Activated T-helper 17 cell treated with anti-CD3 and anti-CD28 coated beads, Interleukin-2, amount 50 U/mL, for 72 hours (primary cell): ENCODE measurements at places on chromosomes 4 and X.

- no peak for ATAC-seq
These were observed 179.5 kb upstream of the GATB start for GRCh38 chr4:151940291-151940690.

GRCh38 chr4:142098900-142099545 is 462.6 kb downstream of the IL15 start:
- ATAC-seq: no peak

DNA sequence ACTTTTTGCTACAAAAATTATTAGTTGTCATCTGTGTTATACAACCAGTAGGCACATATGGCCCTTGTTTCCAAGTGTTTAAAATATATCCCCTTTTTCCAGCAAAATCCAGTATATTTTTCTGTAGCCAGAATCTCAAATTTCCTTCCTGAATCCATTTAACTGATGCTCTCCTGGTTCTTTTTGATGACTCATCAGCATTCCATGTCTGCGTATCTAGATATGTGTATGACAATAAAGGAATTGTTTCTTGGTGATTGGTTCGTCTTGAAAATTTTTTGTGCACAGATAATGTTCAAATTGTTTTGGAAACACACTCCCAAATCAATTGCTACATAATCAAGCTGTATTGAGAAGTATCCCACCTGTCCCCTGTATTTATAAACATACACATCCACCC is 98.3 kb downstream of the ITM2A start:
- ATAC-seq: no peak

GRCh38 chr4:180925805-180926204 is 1317.4 kb upstream of the TENM3 start:
- ATAC-seq: no peak

GRCh38 chrX:1899841-1900240 is 285.0 kb downstream of the ASMT start:
- ATAC-seq: no peak

GRCh38 chr4:23887173-23887572 is 2.7 kb downstream of the PPARGC1A start:
- no peak for ATAC-seq

DNA sequence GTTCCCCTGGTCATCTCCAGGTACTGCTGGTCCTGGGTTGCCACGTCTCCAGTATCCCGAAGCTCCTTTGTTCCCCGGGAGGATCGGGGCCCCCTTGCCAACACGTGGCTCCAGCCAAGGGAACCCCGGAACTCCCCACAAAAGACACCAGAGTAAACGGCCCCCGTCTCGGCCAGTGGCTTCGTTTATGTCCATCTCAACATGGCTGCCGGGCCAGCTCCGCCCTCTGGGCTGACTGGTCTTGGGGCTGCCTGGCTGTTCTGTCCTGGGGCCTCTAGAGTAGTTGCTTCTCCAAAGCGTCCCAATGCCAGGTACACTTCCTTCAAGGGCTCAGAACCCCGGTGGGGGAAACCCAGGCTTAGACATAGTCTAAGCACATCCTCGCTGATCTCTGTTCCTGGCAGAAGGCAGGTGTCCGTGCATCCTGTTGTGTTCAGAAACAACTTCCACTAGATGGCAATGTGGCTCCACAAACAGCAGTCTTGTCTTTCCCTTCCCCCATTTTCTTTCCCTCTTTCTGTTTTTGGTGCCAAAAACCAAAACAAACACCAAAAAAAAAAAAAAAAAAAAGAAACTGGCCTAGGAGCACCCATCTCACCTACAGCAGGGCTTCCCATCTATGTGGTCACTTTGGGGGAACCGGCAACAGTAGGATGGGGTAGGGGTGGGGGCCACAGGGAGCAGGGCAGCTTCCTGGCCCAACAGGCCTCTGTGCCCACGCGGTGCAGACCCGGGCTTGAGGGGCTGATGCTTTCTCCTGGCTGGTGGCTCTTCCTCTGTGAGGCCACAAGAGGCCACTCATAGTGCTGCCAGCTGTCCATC is 35.3 kb downstream of the NBDY start:
- peak; percentile 73 for ATAC-seq

- ATAC-seq: no peak
These were observed 59.2 kb upstream of the TMEM164 start for GRCh38 chrX:109943740-109944092.

- ATAC-seq: no peak
These were observed 25.5 kb upstream of the LRCH2 start for GRCh38 chrX:115259238-115259875.

- ATAC-seq: peak; percentile 58
These were observed 71.6 kb upstream of the CLCN4 start for GRCh38 chrX:10085223-10085622.

DNA sequence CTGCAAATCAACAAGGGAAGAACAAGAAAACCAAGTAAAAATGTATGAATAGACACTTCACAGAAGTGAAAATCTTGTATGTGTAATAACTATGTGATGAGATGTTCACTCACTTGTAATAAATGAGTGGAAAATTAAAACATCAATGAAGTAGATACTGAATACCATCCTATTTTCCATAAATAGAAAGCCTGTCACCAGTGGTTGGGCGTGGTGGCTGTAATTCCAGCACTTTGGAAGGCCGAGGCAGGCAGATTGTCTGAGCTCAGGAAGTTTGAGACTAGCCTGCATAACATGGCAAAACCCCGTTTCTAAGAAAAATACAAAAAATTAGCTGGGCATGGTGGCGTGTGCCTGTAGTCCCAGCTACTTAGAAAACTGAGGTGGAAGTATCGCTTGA is 53.5 kb upstream of the SOD3 start:
- ATAC-seq: no peak

DNA sequence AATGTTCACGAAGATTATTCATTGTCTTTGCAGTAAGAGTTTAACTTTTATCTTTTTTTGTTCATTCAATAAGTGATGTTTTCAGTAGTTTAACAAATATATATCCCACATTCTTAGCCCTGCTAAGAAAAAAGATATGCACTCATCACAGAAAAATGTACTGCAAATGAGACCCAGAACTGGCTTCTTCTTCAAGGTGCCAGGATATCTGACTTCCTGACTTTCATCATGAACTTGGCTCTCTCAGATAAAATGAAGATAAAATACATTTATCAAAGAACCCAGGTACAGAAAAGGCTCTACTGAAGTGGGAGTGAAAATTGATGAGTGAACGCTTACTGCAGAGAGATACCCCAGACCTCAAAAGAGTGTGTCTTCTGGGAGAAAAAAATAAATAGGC is 177.8 kb upstream of the DKK2 start:
- ATAC-seq: no peak

GRCh38 chr4:139767168-139767567 is 101.5 kb downstream of the MGST2 start:
- ATAC-seq: no peak

DNA sequence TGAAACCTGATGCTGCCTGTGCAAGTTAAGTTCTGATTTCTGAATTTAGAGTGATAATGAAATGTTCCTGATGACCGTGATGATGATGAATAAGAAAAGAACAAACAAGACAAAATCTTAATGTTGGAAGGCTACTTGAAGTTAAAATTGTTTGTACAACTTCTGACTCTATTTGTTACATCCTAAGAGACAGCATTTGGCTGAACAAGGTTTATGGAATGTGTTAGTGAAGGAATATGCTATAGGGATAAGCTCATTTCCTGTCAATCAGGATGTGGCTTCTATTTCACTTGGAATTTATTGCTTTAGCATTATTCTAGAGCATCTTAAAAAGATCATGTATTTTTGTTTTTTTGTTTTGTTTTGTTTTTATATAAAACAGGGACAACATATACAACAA is 267.5 kb downstream of the FAT4 start:
- ATAC-seq: no peak

- ATAC-seq: peak; percentile 97
These were observed 3.1 kb upstream of the OCIAD2 start for GRCh38 chr4:48909697-48910096.

GRCh38 chr4:95551653-95552052 is 2.9 kb upstream of the UNC5C start:
- no peak for ATAC-seq

DNA sequence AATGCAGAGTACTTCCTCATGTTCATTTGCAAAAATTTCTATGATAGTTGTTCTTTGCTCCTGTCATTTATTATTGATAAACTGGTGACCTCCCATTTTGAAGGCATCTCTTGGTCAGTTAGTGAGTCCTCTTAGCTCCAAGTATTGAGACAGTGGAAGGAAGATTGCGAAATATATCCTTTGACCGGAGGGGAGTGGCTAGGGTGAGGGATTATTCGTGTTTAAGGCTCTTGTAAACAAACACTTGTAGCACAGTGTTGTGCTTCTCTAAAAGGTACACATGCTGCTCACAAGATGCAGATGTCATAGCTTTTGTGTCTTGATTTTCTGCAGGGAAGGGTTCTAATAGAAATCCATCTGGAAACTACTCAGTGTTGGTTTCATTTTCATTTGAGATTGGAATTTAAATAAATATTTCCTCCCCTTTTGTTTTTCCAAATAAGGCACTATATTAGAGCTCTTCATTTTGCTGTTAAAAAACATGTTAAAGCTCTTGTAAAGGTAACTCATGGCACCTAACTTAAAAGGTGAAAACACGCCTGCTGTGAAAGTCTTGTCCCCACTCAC is 21.8 kb downstream of the TXLNG start:
- ATAC-seq: no peak

GRCh38 chr4:138320831-138321230 is 78.7 kb upstream of the SLC7A11 start:
- ATAC-seq: no peak

DNA sequence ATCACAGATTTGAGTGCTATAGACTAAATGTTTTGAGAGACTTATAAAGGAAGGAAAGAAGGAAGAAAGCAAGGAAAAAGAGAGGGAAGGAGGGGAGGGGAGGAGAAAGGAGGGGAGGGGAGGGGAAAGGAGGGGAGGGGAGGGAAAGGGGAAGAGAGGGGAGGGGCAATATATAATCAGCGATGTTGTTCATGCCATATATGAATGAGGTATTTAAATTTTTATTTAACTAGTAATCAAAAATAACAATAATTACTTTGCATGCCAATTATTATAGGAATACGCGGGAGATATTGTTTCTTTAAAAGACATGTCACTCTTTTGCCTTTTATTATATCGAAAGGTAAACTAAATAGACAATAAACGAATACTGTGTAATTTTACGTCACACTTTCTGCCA is 1029.7 kb downstream of the FAT4 start:
- ATAC-seq: no peak

- ATAC-seq: no peak
These were observed 474.3 kb downstream of the FAT4 start for GRCh38 chr4:125789023-125789422.

GRCh38 chr4:25223802-25224375 is 9.9 kb upstream of the PI4K2B start:
- ATAC-seq: no peak

- ATAC-seq: no peak
These were observed 123.4 kb downstream of the ASB9 start for GRCh38 chrX:15146515-15146914.

GRCh38 chr4:164701665-164702064 is 52.3 kb upstream of the SMIM31 start:
- peak; percentile 35 for ATAC-seq

DNA sequence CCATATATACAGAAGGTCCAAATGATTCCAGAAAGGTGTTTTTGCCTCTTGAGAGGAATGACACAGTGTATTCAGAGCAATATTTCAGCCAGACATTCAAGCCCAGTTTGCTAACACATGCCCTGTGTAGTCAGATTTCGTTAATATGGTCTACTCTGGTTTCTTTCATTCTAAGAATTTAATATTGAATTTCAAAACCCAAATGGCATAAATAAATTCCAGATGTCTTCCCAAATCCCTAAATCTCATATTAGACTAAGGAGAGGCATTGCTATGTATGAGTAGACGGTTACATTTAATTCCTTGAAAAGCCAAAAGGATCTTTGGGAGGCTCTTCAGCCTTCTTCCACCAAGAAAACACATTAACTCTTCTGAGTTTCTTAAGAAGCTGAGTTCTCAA is 66.3 kb upstream of the C1QTNF7 start:
- no peak for ATAC-seq

DNA sequence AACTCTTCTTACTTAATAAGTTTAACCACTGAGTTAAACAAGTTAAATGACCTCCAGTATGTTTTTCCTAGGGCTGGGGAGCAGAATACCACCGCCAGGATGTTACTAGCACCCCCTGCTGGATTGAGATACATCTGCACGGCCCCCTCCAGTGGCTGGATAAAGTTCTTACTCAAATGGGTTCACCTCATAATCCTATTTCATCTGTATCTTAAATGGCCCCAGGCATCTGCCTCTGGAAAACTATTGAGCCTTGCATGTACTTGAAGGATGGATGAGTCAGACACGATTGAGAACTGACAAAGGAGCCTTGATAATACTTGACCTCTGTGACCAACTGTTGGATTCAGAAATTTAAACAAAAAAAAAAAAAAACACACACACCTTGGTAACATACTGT is 61.5 kb upstream of the MMAA start:
- peak; percentile 83 for ATAC-seq

DNA sequence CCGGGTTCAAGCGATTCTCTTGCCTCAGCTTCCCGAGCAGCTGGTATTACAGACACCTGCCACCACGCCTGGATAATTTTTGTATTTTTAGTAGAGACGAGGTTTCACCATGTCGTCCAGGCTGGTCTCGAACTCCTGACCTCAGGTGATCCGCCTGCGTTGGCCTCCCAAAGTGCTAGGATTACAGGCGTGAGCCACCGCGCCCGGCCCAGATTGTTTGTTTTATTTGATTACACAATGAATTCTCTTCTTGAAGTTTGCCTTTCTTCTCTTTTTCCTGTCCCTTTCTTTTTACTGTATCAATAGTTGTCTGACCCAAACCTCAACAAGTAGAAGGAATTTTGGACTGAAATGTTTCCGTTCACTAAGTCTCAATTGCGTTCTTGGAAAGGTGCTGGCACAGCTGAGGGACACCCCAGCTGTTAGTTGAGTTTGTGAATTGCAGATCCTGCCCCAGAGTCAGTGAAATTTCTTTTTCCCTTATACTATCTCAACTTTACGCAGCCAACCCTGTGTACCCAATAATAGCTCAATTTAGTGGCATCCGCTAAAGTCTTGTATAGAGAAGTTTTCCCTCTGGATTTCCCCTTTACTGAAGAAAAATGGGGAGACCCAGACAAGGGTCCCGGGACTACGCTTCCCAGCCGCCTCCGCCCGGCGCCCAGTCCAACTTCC is 639 bp upstream of the MTM1 start:
- no peak for ATAC-seq

DNA sequence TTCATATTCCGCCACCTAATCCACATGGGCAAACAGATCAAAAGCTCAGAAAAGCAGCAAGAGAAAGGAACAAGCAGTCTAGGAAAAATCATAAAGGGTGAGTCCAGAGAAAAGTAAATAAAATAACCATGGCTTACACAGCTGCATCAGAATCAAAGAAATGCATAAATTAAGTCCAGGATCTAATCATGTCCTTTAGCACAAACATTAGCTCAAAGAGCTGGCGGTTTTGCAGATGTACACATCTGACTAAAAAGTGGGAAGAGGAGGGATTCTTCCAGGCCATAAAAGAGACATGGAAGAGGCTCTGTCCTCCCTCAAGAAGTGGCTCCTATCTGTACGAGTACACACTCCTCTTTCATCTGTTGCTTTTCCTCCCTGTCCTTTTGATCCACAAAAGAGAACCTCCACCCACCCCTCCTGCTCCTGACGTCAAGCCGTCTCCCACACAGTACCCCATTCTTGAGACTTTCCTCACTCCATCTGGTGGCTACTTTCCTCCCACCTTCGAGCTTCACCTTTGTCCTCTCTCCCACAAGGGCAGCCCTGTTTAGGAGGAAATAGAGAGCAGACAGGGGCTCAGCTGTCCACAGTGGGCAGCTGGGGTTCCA is 92.5 kb downstream of the RASL11B start:
- no peak for ATAC-seq

- ATAC-seq: no peak
These were observed 39.7 kb downstream of the PTPN13 start for GRCh38 chr4:86633854-86634253.

- no peak for ATAC-seq
These were observed 804.2 kb downstream of the CENPC start for GRCh38 chr4:66741081-66741480.
